ENCODE measurements at places on chromosomes 5 and 9.
A peak's percentile ranks its signal among the peaks of the same experiment; 100 is the strongest.

- no peak for DNase-seq
These were observed 146.5 kb upstream of the CDH10 start for GRCh38 chr5:24791326-24791725.

- DNase-seq, result no peak
These were observed 96.5 kb downstream of the XRCC4 start for GRCh38 chr5:83173826-83174225.

- DNase-seq, result no peak
These were observed 5.3 kb downstream of the SLC36A3 start for GRCh38 chr5:151298063-151298855.

GRCh38 chr9:79268806-79269205, 303.0 kb upstream of the TLE4 start:
- no peak for DNase-seq

DNA sequence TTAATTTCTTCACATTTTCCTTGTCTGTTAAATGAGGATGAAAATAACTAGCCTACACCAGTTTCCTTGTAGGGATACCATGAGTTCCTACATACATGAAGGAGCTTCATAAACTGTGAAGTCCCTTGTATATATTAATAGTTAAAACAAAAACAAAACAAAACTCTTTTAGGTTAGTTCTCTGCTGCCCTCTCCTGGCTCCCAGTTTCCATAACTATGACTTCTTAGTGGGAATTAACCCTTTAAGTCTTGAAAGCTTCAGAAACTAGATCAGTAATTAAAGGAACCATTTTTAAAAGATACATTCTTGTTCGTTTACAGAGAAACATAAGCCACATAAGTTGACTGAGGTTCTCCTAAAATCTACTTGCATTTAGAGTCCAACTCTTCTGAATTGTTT, 500.0 kb upstream of the C9orf72 start:
- DNase-seq, result no peak

DNA sequence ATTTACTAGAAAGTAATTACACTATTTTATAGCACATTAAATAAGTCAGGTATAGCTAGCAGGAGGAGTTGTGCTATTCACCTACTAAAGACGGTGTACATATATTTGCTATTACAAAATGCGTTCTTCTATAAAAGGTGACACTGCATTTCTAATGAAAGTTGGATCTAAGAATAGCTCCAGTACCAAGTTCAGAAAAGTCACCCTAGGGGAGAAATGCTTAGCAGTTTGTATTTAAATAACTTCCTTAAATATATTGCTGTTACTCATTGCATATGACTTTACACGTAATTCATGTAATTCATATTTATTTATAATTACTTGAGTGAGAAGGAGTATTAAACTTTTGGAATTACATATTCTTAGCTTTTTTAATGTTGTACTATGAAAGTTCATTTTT, 7.0 kb upstream of the SUB1 start:
- DNase-seq, result no peak

GRCh38 chr5:62465985-62466925, 53.7 kb downstream of the IPO11 start:
- DNase-seq, result no peak

GRCh38 chr9:129495620-129496472, 125.1 kb downstream of the C9orf50 start:
- DNase-seq, result peak; percentile 89

GRCh38 chr5:123671042-123671441, 159.1 kb downstream of the CSNK1G3 start:
- DNase-seq, result peak; percentile 32

- no peak for DNase-seq
These were observed 6.2 kb downstream of the DCANP1 start for GRCh38 chr5:135440916-135441315.

DNA sequence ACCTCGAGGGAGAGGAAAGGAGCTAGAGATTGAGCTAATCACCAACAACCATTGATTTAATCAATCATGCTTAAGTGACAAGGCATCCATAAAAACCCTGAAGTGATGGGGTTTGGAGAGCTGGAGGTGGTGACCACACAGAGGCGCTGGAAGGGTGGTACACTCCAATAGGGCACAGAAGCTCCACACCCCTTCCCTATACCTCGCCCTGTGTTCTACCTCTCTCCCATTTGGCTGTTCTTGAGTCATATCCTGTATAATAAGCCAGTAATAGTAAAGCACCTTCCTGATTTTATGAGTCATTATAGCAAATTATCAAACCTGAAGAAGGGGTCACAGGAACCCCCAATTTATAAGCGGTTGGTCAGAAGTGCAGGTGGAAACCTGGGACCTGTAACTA, 18.3 kb downstream of the ACTL7B start:
- no peak for DNase-seq

DNA sequence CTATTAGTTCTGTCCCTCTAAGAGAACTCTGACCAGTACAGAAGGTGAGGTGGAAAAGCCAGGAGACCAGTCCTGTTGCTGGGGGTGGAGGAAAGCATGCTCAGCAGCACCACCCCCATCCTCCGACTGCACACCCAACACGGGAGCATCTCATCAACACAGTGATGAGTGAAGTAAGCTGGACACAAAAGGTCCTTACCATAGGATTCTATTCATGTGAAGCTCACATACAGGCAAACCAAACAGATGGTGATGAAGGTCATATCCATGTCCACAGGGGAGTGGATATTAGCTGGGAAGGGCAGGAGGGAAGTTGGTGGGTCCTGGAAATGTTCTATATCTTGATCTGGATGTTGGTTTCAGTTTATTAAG, 14.8 kb upstream of the MARCHF6 start:
- DNase-seq, result no peak

DNA sequence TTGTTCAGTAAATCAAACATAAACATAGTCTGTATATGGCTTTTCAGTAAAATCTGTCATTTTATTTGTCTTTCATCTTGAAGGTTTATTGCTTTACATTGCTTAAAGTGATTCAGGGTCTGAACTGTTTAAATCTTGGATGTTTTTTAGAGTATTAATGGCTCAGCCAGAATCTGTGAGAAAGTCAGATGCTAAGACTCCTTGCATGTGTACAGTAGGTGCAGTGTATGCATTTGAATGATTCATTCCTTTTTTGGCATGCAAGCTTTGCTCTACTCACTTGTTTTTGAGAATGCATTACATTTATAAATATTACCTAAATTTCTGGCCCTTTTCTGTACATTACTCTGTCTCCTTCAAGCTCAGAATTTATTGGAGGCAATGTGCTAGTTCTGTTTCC, 271.0 kb upstream of the RIOK2 start:
- no peak for DNase-seq

- DNase-seq, result no peak
These were observed 638.3 kb downstream of the CCDC171 start for GRCh38 chr9:16191191-16191590.

DNA sequence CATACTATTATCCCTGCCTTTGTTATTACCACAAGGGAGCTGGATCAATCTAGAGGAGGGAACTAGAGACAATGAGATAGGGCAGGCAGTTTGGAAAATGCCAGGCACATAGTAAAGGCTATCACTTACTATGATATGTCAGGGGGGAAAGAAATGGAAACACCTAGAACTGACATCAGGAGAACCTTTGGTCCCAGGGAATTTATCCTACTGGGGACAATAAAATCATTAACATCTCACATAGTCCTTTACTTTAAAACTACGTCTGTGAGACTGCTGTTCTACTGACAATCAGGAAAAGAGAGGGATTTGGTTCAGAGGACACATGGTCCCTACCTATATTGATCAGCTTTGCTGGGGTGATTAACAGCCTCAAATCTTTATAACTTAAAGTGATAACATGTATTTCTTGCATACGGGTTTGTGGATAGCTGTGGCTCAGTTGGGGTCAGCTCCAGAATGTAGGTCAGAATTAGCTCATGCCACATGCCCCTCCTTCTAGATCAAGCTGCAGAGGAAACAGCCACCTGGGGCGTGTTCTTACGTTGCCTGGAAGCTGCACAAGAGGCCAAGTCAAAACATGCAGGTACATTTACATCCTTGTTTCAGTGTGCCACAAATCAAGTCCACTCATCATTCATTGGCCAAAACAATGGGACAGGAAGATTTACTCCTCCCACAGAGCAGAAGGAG, 43.9 kb upstream of the ALDOB start:
- DNase-seq, result no peak

GRCh38 chr9:70261131-70261870, 2.5 kb downstream of the SMC5 start:
- no peak for DNase-seq

DNA sequence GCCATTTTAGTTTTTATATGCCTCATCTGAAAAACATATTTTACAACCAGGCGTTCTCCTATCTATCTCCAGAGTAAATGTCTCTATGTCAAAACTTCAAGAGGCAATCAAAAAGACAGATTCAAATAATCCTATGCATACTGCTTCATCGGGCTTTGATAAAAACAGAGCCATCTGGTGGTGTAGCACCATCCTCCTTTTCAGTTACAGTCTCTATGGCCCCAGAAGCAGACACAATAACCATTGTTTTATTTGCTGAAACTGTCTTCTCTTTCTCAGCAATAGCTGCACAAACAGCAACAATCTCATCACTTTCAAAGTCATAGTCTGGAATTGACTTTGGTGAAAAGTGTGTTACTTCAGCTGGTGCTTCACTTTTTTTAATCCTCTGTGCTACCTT, 36.3 kb downstream of the PTGER4 start:
- DNase-seq, result no peak

DNA sequence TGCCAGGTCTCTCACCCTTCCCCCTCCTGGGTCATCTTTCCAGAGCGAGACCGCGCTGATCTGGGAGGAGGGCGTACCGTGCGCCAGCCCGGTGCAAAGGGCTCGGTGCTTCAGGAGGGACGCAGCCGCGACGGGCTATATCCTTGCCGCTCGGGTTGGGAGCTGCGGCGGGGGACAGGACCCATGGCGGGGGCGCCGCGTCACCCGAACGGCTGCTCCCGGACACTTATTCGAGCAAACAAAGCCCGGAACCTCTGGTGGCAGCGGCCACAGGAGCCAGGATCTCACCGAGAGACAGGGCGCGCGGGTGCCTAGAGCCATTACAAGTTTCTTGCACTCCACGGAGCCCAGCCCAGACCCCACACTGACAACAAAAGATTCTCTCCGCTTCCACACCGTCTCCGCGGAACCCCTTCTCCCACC, 1.3 kb downstream of the SEMA6A start:
- DNase-seq, result no peak

GRCh38 chr5:94618029-94618492, 343 bp downstream of the KIAA0825 start:
- DNase-seq, result peak; percentile 25

- no peak for DNase-seq
These were observed 9.8 kb upstream of the SYNPO start for GRCh38 chr5:150630461-150631325.

DNA sequence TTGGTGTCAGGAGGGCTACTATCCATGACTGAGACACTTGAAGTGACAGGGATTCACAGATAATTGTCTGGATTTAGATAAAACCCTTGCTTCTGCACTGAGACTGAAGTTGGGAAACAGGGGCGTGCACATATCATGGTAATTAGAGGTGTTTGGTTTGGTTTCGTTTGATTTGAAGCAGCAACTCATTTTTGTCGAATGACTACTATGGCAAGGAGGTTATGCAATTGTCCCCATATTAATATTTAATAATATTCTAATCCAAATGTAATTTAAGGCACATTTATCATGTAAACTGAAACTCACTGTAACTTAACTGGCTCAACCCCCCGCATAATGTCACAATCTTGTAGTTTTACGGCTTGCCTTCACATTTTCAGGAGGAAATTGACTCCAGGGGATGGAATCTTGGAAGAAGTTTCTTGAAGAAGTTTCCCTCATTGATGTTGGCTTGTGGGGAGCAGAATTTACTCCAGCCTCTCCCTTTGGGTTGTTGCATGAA, 12.5 kb downstream of the ZNF366 start:
- no peak for DNase-seq

- no peak for DNase-seq
These were observed 100.4 kb upstream of the PAM start for GRCh38 chr5:102654559-102655349.

DNA sequence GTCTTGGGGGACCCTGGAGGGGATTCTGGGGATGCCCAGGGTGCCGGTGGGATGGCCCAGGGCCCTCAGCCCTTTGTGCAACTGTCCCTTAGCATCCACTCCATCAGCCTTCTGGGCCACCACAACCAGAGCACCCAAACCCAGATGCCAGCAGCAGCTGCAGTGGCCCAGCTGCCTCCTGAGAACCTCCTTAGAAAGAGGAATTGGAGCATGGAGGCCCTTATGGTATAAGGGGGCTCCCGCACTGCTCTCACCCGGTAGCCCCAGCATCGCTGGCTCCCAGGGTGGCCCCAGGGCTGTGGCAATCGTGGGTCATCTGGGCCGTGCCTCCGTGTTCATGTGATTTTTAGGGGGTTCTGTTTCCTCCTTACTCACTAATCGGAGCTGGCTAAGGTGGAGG, 463.3 kb downstream of the ICE1 start:
- no peak for DNase-seq

- no peak for DNase-seq
These were observed 79.7 kb downstream of the PLAC8L1 start for GRCh38 chr5:146025681-146026080.

GRCh38 chr5:83376461-83376860, 95.1 kb upstream of the VCAN start:
- DNase-seq, result no peak

DNA sequence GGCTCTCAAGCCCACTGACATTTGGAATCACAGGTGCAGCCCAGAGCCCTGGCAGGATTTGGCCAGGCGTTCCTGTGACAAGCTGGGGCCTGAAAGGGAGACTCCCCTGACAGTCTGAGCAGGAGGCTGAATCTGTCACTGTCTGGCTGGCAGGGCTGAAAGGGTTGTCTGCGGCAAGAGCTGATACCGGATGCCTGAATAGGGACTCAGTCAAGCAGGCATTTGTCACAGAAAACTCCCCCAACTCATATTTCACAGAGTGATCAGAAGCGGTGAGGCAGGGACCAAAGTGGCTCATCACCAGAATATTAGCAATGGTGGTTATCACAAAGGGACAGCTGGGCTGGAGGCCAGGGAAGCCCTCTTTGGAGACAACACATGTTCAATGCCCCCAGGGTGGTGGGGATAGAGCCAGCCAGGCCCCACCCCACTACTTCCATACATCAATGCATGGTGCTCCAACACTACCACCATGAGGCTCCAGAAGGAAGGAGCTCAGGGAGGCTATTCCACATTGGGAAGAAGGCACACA, 295.5 kb downstream of the DTWD2 start:
- no peak for DNase-seq

- DNase-seq, result no peak
These were observed 779 bp upstream of the VCAN start for GRCh38 chr5:83470526-83471404.

- no peak for DNase-seq
These were observed 45.2 kb downstream of the PAX5 start for GRCh38 chr9:36988848-36989247.

GRCh38 chr5:167764641-167765289, 526.7 kb upstream of the WWC1 start:
- DNase-seq, result no peak

GRCh38 chr5:127840198-127840524, 137.0 kb downstream of the CCDC192 start:
- DNase-seq, result no peak

All from CD4-positive, alpha-beta T cell treated with Interleukin-15 for 4 hours (primary cell).